ENCODE measurements at places on chromosomes 2 and 18. TPM values are rescaled to one million over a fixed set of nuclear protein-coding genes. Genes with fewer than 3 reads are reported as not detected.

PSMA8 gene
- not detected for total RNA-seq

PROKR1 gene
- total RNA-seq: not detected

MROH2A gene
- 0.52 TPM for total RNA-seq

COL5A2 gene
- total RNA-seq: 6.3 TPM

SLC25A52 gene
- total RNA-seq: not detected

AGXT gene
- not detected for total RNA-seq

UGT1A6 gene
- total RNA-seq: 11.2 TPM

SERPINB10 gene
- 0.36 TPM for total RNA-seq

SS18 gene
- 56.9 TPM for total RNA-seq

LOXHD1 gene
- total RNA-seq: 0.12 TPM

ANKRD44 gene
- 6.8 TPM for total RNA-seq

ORC2 gene
- 21.8 TPM for total RNA-seq

COLEC11 gene
- not detected for total RNA-seq

NCKAP5 gene
- total RNA-seq: 8.9 TPM

CROCC2 gene
- total RNA-seq: 0.12 TPM

ITPRIPL1 gene
- total RNA-seq: 1.8 TPM

NEB gene
- total RNA-seq: 1.7 TPM

DAPL1 gene
- total RNA-seq: 179 TPM

FBXO15 gene
- total RNA-seq: 0.76 TPM

SLC14A1 gene
- 0.52 TPM for total RNA-seq

ABCB11 gene
- not detected for total RNA-seq

PAIP2B gene
- total RNA-seq: 9.8 TPM

ACMSD gene
- total RNA-seq: not detected

OTOF gene
- total RNA-seq: not detected

GALR1 gene
- not detected for total RNA-seq

SERPINB11 gene
- total RNA-seq: 7.1 TPM

GATA6 gene
- total RNA-seq: 0.32 TPM

SLC5A7 gene
- not detected for total RNA-seq

VWA3B gene
- 0.40 TPM for total RNA-seq
